Esophagus squamous epithelium (tissue), 5 donors: ENCODE measurements at places on chromosomes 5 and 9. TPM values are rescaled to one million over a fixed set of nuclear protein-coding genes. Genes with fewer than 3 reads are reported as not detected.

- DNase-seq = no peak
Observed at GRCh38 chr9:35102465-35102768, 514 bp downstream of the STOML2 start.

Gene KLF9
- 13.7 TPM for total RNA-seq

DNA sequence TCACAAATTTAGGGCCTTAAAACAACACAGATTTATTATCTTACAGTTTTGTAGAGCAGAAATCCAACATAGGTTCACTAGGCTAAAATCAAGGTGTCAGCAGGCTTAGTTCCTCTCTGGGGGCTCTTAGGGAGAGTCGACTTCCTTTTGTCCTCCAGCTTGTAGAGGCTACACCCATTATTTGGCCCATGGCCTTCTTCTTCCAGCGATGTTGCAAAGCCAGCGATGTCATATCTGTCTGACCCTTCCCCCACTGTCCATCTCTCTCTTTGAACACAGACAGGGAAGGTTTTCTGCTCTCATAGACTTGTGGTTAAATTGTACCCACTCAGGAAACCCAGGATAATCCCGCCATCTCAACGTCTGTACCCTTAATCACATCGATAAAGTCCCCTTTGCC lies 60.3 kb upstream of the SHB start:
- DNase-seq = no peak

DNA sequence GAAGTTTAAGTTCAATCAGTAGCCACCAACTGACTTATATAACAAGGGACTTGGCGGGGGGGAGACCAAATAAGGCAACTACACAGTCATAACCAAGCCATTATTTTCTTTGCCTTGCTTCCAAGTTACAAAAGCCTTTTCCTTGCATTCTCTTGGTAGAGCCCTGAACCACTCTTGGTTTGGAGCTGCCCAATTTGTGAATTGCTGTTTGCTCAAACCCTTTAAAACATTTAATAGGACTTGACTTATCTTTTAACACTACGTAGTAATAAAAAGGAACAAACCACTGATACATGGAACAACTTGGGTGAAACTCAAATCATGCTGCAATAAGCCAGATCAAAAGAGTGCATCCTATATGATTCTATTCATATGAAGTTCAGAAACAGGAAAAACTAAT lies 31.7 kb upstream of the MSH3 start:
- no peak for DNase-seq

GRCh38 chr5:35651002-35651756 lies 33.5 kb downstream of the SPEF2 start:
- no peak for DNase-seq

DNA sequence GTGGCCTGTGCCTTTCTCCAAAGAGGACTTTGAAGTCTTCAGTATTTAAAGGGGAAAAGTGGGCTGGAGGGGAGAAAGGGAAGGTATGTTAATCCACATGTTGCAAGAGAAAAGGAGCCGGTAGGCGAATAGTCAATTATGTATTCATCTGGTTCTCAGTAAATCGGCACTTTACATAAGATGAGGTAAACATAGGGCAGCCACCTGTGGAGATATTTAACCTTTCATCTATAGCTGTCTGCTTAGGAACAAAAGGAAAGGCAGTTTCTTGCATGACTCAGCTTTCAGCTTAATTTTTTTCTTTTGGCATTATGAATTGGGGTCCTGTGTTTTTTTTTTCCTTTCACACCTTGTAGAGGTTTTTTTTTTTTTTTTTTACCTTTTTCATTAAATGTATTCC lies 42.2 kb downstream of the FGD3 start:
- no peak for DNase-seq

DNA sequence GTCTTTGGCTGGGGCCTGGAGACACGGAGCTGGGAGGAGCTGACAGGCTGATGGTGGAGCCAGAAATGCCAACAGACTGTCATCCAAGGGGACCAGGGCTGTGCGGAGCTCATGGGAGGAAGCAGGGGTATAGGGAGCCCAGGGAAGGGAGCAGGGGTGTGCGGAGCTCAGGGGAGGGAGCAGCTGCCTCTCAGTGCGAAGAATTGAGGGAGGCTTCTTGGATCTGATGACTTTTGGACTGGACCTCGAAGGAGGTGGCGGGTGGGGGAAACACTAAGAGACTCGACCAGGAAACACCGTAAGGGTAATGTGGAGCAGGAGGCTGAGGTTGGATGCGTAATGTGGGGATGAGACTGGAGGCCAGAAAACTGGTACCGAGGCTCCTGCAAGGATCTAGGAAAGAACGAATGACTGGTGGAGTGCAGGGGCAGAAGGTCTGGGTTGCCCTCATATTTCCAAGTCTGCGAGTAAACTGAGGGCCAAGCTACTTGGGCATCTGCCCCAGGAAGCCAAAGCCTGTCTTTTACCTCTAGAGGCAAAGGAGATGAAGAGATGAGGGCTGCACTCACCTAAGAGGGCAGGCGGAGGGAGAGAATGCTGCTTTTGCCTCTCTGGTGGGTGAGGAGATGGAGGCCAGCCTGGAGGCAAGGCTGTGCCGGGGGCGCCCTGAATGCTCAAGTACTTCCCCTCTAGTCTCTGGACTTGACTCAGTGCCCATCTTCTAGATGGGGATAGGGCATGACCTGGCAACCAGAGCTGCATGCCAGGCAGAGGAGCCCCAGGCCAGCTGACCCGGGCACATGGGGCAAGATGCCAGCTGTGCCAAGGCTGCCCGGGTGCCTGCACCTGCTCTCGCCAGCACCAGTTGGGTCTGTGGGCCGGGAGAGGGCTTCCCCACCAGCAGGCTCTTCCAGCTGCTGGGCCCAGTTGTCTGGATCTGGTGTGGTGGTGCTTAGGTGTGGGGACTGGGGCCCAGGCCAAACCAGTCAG lies 2.3 kb downstream of the PTGS1 start:
- no peak for DNase-seq

Gene SLC1A1
- total RNA-seq = 2.3 TPM

Gene SV2C
- total RNA-seq = 0.26 TPM

DNA sequence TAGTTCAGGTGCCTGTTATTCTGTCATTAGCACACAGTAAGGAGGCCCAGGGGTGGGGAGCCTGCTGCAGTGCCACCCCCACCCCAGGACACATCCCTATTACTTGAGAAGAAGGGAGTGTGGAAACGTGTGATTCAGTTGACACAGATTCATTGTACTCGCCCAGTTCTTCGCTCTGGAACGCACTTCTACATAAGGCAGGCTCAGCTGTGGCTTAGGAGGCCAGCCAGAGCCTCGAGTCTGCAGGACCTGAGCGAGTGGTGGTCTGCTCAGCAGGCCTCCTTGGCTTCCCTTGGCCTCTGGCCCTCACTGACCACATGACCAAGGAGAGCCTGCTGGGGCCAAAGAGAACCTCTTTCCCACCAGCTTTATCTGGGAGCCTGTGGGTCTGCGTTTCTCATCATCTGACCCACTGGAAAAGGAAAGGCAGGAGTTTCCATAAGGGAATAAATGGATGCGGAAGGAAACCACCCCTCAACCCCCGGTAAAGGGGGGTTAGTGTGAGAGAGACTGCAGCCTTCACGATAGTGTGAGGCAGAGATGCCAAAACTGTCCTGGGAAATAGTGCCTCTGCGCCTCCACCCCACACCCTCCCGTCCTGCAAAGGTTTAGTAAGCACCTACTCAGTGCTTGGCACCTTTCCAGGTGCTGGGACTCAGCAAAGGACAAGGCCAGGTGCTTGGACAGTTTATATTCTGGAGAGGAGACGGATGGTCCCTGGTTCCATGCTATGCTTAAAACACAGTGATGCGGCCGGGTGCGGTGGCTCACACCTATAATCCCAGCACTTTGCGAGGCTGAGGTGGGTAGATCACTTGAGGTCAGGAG lies 73.7 kb downstream of the PPARGC1B start:
- DNase-seq = no peak

- no peak for DNase-seq
Observed at GRCh38 chr5:150118561-150119229, 32.3 kb upstream of the CSF1R start.
